ENCODE measurements at places on chromosomes 1 and 21. TPM values are rescaled to one million over a fixed set of nuclear protein-coding genes. Genes with fewer than 3 reads are reported as not detected.

DNA sequence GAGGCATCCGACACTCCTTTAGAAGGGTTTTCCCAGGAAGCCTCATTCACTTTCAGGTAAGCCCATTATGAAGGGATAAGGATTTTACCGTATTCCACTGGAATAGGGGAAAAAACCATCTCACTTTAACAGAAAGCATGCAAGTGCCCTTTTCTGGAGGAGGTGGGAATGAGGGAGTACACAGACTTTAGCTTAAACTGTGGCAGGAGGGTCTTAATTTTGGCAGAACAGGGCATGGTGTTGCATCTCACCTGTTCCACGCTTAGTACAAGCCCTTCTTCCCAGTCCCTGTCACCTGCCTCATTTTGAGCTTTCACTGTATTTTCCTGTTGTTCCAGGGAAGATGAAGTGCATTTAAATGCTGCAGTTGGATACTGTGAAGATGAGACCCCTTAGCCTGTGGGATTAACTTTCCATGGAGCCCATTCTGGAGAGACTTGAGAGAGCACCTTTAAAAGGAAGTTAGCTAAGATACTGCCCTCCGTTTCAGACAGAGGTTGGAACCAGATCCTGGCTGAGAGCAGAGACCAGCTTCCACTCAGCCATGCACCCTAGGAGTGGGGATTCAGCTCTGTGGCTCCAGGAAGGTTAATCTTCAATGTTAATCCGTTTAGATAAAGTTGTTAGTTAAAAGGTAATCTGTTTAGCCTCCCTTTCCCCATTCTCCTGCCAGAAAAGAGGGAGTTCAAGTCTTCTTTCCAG, 42.6 kb downstream of the PBX1 start:
- no peak overlapping the region for H3K4me3 ChIP-seq
- H3K27ac ChIP-seq = no peak overlapping the region
- DNase-seq = no peak
- no peaks in the 10 kb centered on the region for H3K4me1 ChIP-seq

- no peak overlapping the region for H3K27ac ChIP-seq
- no peaks in the 10 kb centered on the region for H3K27me3 ChIP-seq
- no peaks in the 10 kb centered on the region for H3K36me3 ChIP-seq
Measured at GRCh38 chr1:54342742-54343687, 63.2 kb downstream of the SSBP3 start.

DNA sequence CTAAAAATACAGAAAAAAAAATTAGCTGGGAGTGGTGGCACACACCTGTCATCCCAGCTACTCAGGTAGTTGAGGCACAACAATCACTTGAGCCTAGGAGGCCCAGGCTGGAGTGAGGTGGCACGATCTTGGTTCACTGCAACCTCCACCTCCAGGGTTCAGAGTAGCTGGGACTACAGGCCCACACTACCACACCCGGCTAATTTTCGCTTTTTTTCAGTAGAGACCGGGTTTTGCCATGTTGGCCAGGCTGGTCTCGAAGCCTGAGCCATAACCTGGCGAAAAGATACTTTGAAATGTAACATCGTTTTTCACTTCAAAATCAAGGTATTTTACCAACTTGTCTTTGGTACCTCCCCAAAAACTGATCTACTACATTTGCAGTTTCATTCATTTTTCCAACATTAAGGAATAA, 6.1 kb downstream of the GAS5 start:
- no peaks in the 10 kb centered on the region for H3K27me3 ChIP-seq
- H3K36me3 ChIP-seq = peaks cover 71% of the 10 kb centered on the region
- DNase-seq = peak; percentile 16
- H3K27ac ChIP-seq = no peak overlapping the region
- peaks cover 4% of the 10 kb centered on the region for H3K4me1 ChIP-seq

DNA sequence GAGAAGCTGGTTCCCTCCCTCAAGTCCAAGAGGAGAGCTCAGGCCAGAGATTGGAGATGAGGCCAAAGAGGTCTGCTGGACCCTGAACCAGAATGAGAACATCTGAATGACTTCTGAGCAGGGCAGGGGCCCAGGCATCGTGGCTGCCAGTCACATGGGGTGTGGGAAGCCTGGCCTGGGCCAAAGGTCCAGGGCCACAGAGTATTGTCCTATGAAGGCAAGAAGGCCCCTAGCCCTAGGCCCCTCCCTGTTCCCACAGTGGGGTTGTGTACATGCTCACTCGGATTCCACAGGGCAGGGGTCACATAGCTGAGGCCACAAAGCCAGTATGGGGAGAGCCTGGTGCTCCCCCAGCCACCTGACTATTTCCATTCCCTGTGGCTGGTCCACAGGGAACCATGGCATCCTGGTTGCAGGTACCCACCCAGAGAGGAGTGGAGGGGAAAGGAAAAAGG, 18.5 kb upstream of the SLC1A7 start:
- no peaks in the 10 kb centered on the region for H3K27me3 ChIP-seq
- H3K27ac ChIP-seq = no peak overlapping the region
- no peaks in the 10 kb centered on the region for H3K4me1 ChIP-seq
- H3K4me3 ChIP-seq = no peak overlapping the region
- no peaks in the 10 kb centered on the region for H3K36me3 ChIP-seq

DNA sequence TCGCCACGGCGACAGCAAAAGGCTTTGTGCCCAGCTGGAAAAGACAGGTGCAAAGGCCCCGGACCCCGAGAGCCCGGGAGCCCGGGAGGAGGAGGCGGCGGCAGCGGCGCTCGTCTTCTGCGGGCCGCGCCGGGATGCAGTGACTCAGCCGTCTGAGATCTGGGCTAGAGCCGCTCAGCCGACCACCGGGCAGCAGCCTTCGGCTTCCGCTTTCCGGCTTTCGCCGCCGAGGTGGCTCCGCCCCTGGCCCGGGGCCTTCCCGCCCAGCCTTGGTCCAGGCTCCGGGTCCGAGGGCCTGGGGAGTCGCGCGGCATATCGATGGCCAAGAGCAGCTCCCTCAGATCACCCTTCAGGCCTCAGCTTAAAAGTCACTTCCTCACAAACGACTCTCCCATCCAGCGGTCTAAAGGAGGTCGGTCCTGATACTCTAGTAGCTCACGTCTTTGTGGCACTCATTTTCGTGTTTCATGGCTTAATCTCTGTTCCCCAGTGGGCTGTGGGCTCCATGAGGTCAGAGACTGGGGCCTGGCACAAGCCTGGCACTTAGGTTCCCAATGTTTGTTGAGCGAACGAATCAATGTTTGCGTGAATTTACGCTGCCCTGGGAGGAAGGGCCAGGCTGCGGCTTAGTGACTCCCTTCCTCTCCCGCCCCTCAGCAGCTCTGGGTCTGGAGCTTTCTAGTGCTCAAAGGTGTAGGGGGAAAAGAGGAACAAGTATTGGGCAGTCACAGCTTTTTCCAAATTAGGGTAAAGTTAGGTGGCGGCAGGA, at the start of gene PHTF1:
TSS of gene PHTF1 (minus strand) at position 154 of the 769 bp plus-strand sequence. CDS start 783 bp downstream, outside the sequence.
- peaks cover 8% of the 10 kb centered on the region for H3K4me1 ChIP-seq
- peak within 1 kb of the TSS; percentile 98 for H3K4me3 ChIP-seq
- no peaks in the 10 kb centered on the region for H3K27me3 ChIP-seq

DNA sequence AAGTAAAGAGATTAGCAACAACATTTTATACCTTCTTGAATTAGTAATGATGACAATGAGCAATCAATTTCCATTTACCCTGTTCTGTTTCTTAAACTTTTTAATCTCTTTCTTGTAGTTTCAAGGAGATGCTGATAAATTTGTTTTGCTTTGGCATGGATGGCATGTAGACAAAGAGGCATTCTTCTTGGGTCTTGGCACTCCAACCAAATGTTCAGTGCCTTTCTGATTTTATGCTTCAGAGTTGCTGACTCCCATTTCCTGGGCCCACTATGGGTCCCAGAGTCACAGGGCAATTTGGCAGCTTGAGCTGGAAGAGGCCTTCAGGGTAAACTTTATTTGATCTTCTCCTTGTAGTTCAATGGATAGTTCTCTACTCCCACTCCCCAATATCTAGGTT, 42.1 kb upstream of the OSBPL9 start:
- H3K4me3 ChIP-seq = no peak overlapping the region
- no peak for DNase-seq
- no peaks in the 10 kb centered on the region for H3K27me3 ChIP-seq
- H3K36me3 ChIP-seq = no peaks in the 10 kb centered on the region
- H3K27ac ChIP-seq = no peak overlapping the region

DNA sequence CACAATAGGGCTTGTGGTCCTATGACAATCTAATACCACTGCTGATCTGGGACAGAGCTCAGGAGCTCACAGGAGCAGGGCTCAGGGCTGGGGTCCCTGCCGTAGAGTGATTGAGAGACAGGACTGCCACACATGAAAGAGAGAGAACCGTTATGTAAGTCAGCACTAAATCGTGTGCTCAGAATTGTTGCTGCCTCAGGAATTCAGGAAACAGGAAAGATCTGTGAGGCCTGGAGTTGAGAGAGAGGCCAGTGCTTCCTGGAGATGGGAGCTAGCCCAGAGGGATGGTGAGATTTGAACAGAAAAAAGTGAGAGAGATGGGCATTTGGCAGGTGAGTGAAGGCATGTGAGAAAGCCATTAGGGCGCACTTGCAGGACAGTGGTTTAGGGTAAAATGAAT, 17.5 kb upstream of the ACBD6 start:
- no peaks in the 10 kb centered on the region for H3K36me3 ChIP-seq
- H3K4me3 ChIP-seq = no peak overlapping the region
- no peaks in the 10 kb centered on the region for H3K27me3 ChIP-seq

- no peaks in the 10 kb centered on the region for H3K4me1 ChIP-seq
- H3K27ac ChIP-seq = no peak overlapping the region
- no peaks in the 10 kb centered on the region for H3K27me3 ChIP-seq
- no peak overlapping the region for H3K4me3 ChIP-seq
Measured at GRCh38 chr1:88399690-88400089, 284.4 kb upstream of the PKN2 start.

DNA sequence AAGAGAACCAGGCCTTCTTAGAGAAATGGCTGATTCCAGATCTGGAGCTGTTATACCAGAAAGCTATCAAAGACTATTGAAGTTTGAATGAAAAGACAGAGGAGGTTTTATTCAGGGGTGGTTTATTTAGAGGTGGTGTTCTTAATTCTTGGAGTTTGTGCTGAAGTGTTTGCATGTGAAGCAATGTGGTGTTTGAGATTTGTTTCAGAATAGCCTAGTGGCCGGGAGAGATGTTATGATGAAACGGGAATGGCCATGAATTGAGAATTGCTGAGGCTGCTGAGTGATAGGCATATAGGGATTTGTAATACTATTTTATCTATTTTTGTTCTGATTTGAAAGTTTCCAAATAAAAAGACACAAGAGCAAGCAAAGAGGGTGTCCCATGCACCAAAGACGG, 10.5 kb upstream of the SHE start:
- peaks cover 4% of the 10 kb centered on the region for H3K27me3 ChIP-seq
- no peak for DNase-seq
- no peak overlapping the region for H3K4me3 ChIP-seq
- H3K27ac ChIP-seq = no peak overlapping the region

- no peak overlapping the region for H3K27ac ChIP-seq
- no peaks in the 10 kb centered on the region for H3K36me3 ChIP-seq
- no peaks in the 10 kb centered on the region for H3K4me1 ChIP-seq
- H3K27me3 ChIP-seq = no peaks in the 10 kb centered on the region
- no peak overlapping the region for H3K4me3 ChIP-seq
Measured at GRCh38 chr1:201565771-201566528, 27.0 kb downstream of the NAV1 start.

- H3K36me3 ChIP-seq = no peaks in the 10 kb centered on the region
- peak overlapping the region; percentile 89 for H3K27ac ChIP-seq
- peak; percentile 28 for DNase-seq
- H3K4me1 ChIP-seq = peaks cover 92% of the 10 kb centered on the region
- H3K4me3 ChIP-seq = peak overlapping the region; percentile 32
- H3K27me3 ChIP-seq = no peaks in the 10 kb centered on the region
Measured at GRCh38 chr21:42234041-42234440, 15.1 kb downstream of the ABCG1 start.

DNA sequence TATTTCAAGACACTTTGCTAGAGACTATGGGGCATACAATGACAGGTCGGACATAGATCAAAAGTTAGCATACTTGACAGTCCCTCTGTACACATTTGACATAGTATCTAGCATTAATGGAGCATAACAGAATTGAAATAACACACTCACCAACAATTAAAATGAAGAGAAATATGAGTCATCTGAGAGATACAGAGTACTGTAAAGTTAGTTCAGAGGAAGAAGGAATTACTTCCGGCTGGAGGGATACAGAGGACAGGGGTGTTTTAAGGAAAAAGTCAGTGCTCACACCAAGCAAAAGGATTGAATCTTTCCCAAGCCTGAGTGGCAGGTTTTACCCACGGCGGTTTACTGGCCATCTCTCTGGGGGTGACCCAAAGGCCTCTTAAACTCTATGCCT, 2.4 kb downstream of the ZMYND12 start:
- DNase-seq = no peak
- H3K36me3 ChIP-seq = peaks cover 6% of the 10 kb centered on the region
- no peak overlapping the region for H3K27ac ChIP-seq
- H3K4me1 ChIP-seq = peaks cover 23% of the 10 kb centered on the region
- H3K27me3 ChIP-seq = peaks cover 5% of the 10 kb centered on the region
- no peak overlapping the region for H3K4me3 ChIP-seq

- H3K4me1 ChIP-seq = peaks cover 3% of the 10 kb centered on the region
- H3K27me3 ChIP-seq = no peaks in the 10 kb centered on the region
- DNase-seq = no peak
Measured at GRCh38 chr1:156908955-156909354, 11.5 kb upstream of the LRRC71 start.

- H3K4me3 ChIP-seq = no peak overlapping the region
- DNase-seq = no peak
- no peaks in the 10 kb centered on the region for H3K36me3 ChIP-seq
- no peaks in the 10 kb centered on the region for H3K27me3 ChIP-seq
- H3K27ac ChIP-seq = no peak overlapping the region
- H3K4me1 ChIP-seq = no peaks in the 10 kb centered on the region
Measured at GRCh38 chr1:63807046-63807445, 33.2 kb downstream of the ROR1 start.

DNA sequence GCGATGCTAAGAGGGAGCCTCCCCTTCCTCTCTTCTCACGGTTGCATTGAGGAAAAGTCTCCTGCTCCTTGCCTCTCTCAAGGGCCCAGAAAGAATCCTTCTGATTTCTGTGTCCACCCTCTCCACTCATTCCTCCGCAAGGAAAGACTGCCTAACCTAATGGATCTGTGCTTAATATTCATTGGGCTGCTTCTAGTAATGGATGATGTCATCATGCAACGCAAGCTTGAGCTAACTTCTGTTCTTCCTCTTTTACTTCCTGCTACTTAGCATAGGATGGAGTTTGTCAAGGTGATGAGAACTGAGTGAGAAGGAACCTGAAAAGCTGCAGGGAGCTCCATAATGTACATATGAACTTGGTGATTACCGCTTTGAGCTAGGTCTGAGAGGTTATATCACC, 35.2 kb upstream of the HMGB4 start:
- no peak overlapping the region for H3K4me3 ChIP-seq
- H3K36me3 ChIP-seq = no peaks in the 10 kb centered on the region
- no peak overlapping the region for H3K27ac ChIP-seq
- H3K27me3 ChIP-seq = no peaks in the 10 kb centered on the region
- DNase-seq = no peak
- H3K4me1 ChIP-seq = no peaks in the 10 kb centered on the region

- no peak overlapping the region for H3K4me3 ChIP-seq
- no peaks in the 10 kb centered on the region for H3K27me3 ChIP-seq
- H3K27ac ChIP-seq = no peak overlapping the region
- H3K36me3 ChIP-seq = peaks cover 5% of the 10 kb centered on the region
- no peaks in the 10 kb centered on the region for H3K4me1 ChIP-seq
- no peak for DNase-seq
Measured at GRCh38 chr1:161834967-161835550, 68.9 kb downstream of the ATF6 start.

- no peaks in the 10 kb centered on the region for H3K4me1 ChIP-seq
- H3K27ac ChIP-seq = no peak overlapping the region
- no peaks in the 10 kb centered on the region for H3K36me3 ChIP-seq
- H3K4me3 ChIP-seq = no peak overlapping the region
- H3K27me3 ChIP-seq = no peaks in the 10 kb centered on the region
Measured at GRCh38 chr1:219066631-219067349, 106.9 kb upstream of the LYPLAL1 start.

Gene CSF3R
- 5.7 TPM for total RNA-seq

Gene RASAL2
- 0.16 TPM for total RNA-seq

Gene TNNI3K
- total RNA-seq = not detected

Gene HIPK1
- total RNA-seq = 261 TPM

Gene OLIG2
- total RNA-seq = not detected

Gene SPRR2F
- total RNA-seq = not detected
